NCI-H1436 treated with DMSO at 0.1 percent for 48 hours (cell line): ENCODE measurements at places on chromosomes 13 and 19.

GRCh38 chr13:114212158-114212495 is 22.6 kb upstream of the CDC16 start:
- no peak for DNase-seq

DNA sequence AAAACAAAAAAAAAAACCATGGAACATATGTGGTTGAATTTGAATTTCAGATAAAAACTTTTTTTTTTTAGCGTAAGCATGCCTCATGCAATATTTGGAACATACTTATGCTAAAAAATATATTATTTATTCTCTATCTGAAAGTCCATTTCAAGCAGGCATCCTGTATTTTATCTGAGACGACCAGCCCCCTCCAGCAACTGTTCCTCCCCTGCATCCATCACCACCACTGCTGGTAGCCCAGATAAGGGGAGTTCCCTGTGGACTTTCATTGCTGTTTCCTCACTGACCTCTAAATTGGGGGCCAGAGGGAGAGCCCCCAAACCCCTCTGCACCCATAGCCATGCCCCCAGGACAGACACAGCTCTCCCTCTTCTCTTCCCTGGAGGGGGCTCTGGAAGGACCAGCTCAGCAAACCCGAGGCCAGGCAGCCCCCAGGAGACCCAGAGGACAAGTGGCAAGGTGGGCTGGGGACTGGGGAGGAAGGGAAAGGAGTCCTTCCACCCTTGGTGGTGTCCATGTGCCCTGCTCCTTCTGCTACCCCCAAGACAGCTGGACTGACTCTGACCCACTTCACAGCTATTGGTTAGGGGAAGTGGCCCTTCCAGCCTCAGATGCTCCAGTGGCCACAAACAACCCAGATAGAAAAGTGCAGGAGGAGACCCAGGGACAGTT is 6.6 kb upstream of the SIGLEC12 start:
- DNase-seq, result no peak

DNA sequence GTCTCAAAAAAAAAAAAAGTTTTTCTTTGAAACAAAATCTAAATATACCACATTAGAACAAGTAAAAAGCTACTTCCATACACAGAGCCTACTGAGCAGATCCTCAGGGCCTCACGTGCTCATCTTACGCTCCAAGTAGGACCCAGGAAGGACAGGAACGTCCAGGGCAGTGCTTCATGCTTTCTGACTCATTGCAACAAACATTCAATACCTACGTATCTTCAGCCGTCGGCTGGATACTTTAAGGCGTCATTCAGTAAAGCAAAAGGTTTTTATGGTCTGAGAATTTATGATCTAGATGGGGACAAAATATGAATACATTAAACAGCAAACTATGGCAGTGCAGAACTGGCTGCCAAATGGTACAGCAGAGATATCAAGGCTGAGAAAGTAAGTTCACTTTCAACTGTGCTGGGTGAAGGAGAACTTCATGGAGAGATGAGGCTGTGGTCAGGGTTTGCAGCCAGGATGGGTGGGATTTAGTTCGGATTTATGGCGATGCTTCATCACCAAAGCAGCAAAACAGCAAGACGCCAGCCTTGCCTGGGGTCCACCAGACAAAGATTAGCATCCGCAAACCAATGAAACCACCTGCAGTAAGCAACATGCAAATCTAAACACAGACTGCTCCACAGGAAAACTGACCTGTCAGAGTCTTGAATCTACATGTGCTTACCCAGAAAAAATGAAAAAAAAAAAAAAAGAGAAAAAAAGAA is 20.5 kb downstream of the CARS2 start:
- DNase-seq, result no peak

- no peak for DNase-seq
Observed at GRCh38 chr19:16920816-16921529, 32.2 kb downstream of the F2RL3 start.

DNA sequence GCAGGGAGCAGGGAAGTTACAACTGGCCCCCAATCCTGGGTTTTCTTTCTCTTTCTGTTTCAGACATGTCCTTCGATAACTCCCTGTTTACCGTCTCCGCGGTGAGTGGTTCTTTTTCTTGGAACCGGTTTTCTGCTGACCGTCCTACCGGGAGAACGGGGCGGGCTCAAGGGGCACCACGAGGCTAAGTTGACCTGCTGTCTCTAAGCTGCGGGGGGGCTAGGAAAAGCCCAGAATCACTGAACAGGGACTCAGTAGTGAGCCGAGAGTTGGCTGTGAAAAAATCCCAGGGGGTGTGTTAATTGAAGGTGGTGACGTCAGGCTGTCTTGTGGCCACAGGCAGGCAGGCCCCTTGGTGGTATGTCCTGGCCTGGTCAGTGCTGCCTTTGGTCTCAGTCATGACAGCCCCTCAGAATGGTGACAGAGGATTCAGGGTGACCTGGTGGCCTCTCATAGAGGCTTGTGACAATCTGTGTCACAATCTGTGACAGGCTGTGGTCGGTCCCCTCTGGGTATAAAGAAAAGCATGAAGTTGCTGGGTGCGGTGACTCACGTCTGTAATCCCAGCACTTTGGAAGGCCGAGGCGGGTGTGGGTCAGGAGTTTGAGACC is 8.1 kb upstream of the CARM1 start:
- no peak for DNase-seq

GRCh38 chr13:64276232-64276631 is 2860.6 kb upstream of the PCDH20 start:
- DNase-seq, result no peak

DNA sequence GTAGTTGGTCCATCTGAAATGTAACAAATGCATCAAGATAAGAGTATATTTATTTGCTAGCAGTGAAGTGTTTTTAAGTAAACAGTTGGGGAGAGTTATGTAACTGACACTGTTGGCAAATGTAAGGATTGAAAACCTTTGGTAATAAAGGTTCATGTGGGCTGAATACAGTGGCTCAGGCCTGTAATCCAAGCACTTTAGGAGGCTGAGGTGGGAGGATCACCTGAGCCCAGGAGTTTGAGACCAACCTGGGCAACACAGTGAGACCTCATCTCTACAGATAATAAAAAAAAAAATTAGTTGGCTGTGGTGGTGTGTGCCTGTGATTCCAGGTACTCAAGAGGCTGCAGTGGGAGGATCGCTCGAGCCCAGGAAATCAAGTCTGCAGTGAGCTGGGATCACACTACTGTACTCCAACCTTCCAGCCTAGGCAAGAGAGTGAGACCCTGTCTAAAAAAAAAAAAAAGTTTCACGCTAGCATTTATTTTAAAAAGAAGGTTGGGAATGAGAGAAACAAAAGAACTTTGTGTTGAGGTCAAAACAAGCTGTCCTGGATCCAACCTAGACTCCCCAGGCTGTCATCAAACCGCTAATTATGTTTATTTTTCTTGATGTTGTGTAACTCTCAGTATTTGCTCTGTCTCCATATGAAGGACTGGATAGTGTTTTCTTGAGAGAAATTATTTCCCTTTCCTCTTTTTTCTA is 20.7 kb downstream of the SETDB2 start:
- DNase-seq, result no peak

- no peak for DNase-seq
Observed at GRCh38 chr19:19464339-19465098, 50.8 kb downstream of the TSSK6 start.

DNA sequence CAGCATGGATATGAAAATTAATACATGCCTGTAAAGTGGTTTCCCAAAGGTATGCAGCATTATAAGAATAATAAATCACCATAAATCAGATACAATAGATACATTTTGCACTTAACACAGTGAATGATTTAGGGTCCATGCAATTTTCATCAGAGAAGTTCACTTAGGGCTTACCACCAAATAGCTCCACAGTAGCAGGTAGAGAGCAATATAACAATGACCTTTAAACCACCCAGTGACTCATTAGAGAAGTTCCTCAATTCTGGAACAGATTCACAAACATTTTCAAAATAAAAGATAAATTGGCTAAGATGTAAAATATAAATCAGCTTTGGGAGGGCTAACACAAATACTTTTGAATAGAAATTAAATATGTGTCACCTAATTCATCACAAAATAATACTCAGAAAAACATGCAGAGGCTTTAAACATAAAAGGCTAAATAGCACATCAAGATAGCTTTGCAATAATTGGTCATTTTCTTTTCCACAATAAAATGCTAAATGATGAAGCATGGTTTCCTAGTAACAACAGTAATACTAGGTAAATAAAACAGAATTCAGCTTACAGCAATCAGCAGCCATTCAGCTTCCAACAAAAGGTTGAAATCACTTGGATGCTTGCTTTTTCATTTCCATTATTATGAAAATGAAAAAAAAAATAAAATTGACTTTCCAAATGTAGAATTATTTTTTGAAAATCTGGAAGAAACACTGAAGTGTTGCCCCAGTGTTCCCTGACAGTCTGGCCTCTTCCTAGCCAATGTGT is 84.3 kb upstream of the NBEA start:
- DNase-seq, result peak; percentile 40

- no peak for DNase-seq
Observed at GRCh38 chr13:104114101-104114500, 1047.9 kb upstream of the SLC10A2 start.

GRCh38 chr19:1258707-1259205 is 10.4 kb downstream of the MIDN start:
- no peak for DNase-seq

DNA sequence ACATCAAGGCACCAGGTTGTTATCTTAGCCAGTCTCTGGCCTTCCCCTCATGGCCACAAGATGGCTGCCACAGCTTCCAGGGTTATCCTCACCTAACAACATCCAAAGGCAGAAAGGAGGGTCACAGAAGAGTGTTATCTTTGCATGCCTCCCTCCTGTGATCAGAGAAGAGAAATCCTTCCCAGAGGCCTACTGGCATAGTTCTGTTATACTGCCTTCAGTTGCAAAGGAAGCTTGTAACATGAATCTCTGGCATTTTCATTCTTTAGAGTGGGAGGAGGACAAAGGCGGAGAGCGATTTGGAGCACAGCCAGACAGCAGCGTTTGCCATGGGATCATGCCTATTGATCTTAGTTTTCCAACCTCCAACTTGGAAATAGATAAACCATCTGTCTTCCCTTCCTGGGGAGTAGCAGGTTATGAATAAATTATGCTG is 135.7 kb downstream of the DNAJC15 start:
- DNase-seq, result no peak

GRCh38 chr19:45769821-45770191 is 754 bp upstream of the SIX5 start:
- no peak for DNase-seq

GRCh38 chr19:46371371-46371901 is 24.5 kb downstream of the PPP5C start:
- DNase-seq, result no peak

DNA sequence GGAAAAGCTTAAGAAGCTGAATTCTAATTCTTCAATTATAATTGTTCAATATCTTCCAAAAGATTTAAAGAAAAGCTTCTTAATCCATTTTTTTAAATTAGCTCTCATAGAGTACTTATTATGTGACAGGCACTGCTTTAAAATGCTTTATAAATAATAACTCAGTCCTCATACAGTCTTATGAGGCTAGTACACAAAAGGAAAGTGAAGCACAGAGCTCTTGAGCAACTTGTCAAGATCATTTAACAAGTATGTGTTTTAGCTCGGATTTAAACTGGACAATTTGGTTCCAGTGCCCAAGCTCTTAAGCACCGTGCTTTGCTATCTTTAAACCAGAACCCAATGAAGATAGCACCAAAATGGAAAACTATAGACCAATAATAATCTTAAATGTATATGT is 106.1 kb downstream of the DHRS12 start:
- DNase-seq, result no peak

GRCh38 chr19:35449359-35450043 is 1.4 kb downstream of the FFAR2 start:
- peak; percentile 6 for DNase-seq

DNA sequence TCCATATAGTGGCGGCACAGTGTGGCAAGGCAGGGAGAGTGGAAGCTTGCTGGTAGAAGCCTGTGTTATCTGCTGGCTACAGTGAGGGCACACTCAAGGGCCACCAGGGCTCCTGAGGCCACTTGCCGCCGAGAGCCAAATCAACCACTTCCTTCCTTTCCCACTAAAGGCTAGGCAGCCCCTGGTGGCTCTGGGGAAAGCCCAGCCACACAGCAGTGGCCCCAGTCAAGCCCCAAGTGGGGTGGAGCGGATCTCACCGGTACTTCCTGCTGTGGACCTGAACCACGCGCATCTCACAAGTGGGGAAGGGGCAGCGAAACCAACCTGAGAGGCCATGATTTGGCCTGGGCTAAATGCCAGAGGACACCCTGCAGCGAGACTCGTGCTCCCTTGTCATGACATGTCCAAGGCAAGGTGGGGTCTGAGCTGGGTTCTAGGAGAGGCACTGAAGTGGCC is 21.9 kb upstream of the SLC35E1 start:
- DNase-seq, result no peak

- no peak for DNase-seq
Observed at GRCh38 chr13:40206241-40207000, 460.0 kb downstream of the FOXO1 start.

DNA sequence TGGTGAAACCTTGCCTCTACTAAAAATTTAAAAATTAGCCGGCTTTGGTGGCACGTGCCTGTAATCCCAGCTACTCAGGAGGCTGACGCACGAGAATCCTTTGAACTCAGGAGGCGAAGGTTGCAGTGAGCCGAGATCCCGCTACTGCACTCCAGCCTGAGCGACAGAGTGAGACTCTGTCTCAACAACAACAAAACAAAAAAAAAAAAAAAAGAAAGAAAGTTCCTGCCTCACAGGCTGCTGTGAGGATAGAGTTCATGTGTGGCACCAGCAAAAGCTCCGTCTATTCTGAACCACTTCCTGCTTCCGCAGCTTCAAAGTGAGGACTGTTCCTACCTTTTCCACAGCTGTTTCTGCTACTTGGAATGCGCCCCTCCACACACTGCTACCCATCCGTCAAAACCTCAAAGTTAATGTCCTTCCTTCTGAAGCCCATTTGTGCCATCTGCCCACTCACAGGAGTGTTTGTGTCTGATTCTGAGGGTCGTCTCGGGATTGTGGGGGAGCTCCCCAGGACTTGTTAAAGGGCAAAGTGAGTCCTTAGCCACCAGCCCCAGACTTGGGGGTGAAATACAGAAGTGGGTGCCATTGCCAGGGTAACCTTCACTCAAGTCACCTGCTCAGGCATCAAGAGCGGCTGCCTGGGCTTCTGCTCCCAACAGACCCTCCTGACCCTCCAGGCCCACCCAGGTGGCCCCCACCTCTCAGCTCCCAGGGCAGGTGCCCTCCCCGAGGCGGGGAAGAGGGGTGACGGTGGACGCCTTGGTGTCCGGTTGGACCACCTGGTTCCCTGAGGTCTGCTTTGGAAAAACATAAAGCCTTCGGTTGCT is 2.9 kb downstream of the MFSD12 start:
- no peak for DNase-seq

DNA sequence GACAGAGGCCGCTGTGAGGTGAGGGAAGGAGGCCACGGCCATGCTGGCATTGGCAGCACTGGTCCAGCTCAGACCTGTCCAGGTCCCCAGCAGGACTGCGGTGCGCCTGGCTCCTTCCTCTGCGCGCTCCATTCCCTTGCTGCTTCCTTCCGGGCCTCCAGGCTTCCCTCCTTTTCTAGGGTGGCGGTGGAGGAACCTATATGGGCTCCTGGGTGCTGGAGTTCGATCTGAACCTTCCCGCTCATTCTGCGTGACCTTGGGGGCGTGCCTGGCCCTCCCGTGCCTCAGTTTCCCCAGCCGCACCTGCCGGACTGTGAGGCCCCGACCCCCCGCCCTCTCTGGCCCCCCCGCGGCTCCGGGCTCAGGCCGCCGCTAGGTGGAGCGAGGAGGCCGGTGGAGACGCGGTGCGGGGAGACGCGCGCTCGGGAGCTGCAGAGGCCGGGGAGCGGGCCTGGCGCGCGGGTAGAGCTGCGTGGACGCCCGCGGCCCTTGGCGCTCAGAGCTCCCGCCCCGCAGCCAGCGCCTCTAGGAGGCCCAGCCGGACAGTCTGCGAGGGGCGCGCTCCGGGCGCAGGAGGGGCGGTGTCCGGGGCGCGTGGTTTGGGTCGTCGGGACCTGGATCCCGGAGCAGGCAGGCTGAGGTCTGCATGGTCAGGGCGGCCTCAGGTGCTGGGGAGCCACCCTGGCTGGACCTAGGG is 29.9 kb downstream of the EFNA2 start:
- DNase-seq, result no peak
